ENCODE measurements at places on chromosomes 3 and 15.
A peak's percentile ranks its signal among the peaks of the same experiment; 100 is the strongest.

DNA sequence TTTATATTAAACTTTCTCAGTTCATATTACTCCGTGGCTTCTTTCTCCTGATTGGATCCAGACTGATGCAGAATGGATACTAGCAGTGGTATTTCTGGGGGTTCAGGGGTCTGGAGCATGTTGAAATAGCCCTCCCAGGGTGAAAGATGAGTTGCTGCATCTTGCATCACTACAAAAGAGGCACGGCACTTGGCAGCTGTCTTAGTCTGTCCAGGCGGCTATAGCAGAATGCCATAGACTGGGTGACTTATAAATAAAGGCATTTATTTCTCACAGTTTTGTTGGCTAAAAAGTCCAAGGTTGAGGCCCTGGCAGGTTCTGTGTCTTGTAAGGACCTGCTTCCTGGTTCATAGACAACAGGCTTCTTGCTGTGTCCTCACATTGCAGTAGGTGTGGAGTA lies 660 bp upstream of the BCL2L10 start:
- DNase-seq: no peak

- peak; percentile 32 for DNase-seq
Observed at GRCh38 chr15:75455982-75456531, 4.6 kb upstream of the SIN3A start.

GRCh38 chr15:40461958-40462357 lies 8.8 kb upstream of the CHST14 start:
- no peak for DNase-seq

DNA sequence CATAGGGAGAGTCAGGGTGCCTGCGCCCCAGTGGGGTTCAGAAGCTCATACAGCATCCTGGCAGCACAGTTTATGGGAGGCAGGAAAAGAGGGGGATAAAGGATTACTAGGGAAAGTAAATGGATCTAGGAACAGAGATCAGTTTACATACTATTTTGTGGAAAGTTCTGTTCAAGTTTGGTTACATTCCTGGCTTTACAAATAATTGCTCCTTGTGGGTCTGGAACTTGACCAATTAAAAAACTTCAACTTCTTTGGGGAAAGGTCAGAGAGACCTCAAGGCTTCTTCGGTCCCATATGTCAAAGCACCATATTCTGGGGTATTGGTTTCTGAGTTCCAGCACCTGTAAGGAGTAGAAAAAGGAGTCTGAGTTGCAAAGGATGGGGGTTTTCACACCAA lies 64.1 kb downstream of the ZDHHC19 start:
- no peak for DNase-seq

- DNase-seq: no peak
Observed at GRCh38 chr15:67101911-67102598, 36.7 kb downstream of the SMAD3 start.

- no peak for DNase-seq
Observed at GRCh38 chr3:106401666-106402490, 533.1 kb upstream of the CBLB start.

- DNase-seq: peak; percentile 28
Observed at GRCh38 chr15:52331490-52332240, 36.1 kb upstream of the MYO5C start.

DNA sequence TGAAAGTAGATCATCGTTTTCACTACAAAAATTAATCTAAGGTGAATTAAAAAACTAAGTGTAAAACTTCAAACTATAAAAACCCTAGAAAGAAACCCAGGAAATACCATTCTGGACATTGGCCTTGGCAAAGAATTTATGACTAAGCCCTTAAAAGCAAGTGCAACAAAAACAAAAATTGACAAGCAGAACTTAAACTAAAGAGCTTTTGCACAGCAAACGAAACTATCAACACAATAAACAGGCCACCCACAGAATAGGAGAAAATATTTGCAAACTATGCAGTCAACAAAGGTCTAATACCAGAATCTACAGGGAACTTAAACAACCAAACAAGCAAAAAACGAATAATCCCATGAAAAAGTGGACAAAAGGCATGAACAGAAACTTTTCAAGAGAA lies 302.0 kb downstream of the CHST2 start:
- no peak for DNase-seq

DNA sequence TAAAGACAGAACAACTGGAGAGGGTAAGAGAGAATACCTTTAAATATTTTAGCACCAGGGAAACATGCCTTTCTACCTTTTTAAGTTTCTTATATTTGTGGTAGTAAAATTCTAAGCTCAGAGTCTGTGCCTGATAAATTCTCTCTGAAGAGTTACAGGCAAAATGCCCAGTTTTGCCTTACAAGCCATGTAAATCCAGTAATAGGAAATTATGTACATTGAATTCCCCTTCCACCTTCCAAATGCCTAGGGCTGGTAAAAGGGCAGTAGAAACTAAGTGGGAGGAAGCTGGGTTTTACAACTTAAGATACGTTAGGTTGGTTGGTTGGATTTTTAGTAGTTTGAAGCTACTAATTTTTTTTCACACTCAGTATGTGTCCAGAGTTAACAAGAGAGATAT lies 43.1 kb upstream of the TP63 start:
- no peak for DNase-seq

DNA sequence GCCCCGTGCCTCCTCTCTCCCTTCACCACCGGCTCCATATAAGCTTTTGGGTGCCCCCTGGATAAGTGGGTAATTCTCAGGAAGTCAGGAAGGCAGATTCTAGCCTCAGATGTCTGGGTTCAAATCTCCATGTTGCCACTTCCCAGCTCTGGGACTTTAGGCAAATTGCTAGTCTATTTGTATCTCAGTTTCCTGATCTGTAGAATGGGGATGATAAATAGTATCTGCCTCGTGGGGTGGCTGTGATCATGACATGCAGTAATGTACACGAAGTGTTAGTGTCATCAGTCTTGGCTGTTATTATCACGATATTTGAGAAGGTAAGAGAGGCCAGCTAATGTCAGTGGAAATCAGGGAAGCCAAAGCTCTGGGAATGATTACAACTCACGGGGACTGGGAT lies 43.3 kb downstream of the MUC4 start:
- DNase-seq: no peak

- no peak for DNase-seq
Observed at GRCh38 chr3:155316426-155316825, 22.9 kb upstream of the STRIT1 start.

DNA sequence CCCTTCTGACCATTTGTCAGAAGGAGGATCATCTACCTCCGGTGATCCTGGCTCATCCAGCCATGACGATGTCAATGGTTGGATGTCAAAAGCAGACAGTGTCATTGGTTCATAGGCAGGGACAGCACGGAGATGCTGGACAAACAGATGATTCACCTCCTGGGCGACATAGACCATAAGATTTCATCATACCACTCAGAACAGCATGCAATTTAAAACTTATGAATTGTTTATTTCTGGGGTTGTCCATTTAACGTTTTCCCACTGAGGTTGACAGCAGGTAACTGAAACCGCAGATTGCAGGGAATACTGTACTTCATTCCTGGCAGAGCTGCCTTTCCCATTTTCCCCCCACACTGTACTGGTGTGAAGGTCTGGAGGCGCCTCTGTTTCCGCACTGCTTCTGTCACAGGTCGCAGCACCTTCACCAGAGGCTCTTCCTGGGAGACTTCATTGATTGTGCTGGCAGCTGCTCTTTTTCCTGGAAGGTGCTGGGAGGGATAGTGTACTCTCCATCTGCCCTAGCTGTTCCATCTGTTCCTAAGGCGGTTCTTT lies 32.5 kb upstream of the TMOD3 start:
- no peak for DNase-seq

DNA sequence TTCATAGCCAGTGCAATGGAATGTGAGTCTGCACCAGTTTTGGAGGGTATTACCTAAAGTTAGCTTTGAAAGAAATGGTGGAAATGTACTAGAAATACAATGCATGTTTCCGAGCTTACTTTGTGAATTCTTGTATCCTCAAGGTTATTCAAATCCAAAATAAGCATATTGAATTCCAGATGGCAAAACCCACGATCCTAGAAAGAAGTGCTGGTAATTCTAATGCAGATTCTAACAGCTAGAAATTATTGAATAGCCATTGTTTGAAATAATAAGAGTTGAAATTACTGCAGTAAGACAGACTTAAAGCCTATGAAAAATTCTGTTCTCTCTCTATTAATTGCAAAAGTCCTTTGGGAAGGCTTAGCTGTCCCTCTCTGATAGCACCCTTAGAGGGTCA lies 258.4 kb downstream of the CHL1 start:
- no peak for DNase-seq

DNA sequence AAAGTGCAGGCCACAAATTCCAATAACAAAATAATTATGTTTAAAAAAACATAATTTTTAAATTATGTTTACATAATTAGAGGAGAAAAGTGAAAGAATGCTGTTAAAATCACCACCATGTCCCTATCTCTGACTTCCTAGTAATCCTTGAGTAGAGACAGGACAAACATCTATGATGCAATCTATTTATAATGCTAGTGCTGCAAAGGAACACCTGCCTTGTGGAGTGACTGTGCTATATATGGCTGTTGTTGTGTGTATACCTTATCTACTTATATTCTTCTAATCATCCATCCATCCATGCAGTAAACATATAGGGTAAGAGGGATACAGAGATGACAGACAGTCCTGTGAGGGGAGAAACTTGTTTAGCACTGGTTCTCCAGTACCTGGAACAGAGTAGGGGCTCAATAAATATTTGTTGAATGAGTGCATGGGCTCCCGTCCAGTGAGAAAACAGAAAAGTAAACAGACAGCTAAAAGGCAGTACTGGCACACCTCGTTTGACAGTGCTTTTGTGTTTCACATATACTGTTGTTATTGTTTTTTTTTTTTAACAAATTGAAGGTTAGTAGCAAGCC lies 229.3 kb upstream of the UBE2E1 start:
- DNase-seq: no peak

DNA sequence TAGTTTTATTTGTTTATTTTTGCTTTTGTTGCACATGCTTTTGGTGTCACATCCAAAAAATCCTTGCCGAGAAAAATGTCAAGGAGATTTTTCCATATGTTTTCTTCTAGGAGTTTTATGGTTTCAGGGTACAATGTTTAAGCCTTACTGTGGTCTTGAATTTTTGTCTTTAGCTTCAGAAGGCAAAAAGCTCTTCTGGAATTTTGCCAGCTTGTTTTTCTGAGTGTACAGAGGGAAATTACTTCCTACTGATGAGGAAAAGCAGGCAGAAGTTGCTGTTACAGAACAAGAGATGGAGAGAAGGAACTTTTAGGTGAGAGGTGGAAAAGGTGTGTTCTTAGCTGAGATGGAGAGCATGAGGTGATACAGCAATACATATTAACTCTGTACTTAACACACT lies 59.6 kb downstream of the UBE2E2 start:
- no peak for DNase-seq

DNA sequence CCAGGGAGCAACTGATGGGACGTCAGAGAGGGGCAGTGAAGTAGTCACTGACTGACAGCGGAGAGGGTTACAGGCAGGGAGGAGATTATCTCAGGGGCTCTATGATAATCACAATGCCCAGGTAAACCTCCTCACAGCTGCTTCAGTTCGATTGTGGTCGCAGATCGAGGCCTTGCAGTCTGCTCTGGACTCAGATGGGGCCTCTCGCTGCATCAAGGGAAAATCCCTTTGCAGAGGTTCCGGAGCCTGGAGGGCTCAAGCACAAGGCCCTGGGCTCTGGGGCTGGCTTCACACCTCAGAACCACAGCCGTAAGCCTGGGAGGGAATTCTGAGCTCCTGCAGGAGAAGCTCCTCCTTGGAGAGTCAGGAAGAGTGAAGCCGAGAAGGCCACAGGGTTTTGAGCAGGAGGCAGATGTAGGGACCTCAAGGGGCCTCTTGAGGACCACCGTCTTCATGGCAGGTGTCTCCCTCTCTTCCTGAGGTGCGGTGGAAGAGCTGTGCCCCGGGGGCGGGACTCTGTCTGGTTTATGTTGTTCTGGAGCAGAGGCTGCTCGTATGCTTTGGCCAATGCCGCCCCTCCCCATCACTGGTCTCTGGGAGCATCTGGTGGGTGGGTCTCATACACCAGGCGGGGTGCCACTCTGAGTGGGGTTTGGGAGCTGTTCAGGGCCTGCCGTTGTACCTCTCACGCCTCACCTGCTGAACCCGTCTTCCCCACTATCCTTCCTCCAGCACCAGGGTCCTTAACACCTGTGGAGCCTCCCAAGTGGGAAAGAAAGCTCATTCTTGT lies 19.5 kb upstream of the SNRPA1 start:
- DNase-seq: no peak

- no peak for DNase-seq
Observed at GRCh38 chr3:72311425-72311824, 526.5 kb upstream of the PROK2 start.

GRCh38 chr15:81007428-81008064 lies 6.8 kb downstream of the TLNRD1 start:
- no peak for DNase-seq

- DNase-seq: no peak
Observed at GRCh38 chr15:38809621-38810020, 245.0 kb upstream of the RASGRP1 start.

GRCh38 chr3:115552007-115552406 lies 71.3 kb upstream of the GAP43 start:
- DNase-seq: no peak

- no peak for DNase-seq
Observed at GRCh38 chr3:15382405-15382923, 44.9 kb downstream of the METTL6 start.

DNA sequence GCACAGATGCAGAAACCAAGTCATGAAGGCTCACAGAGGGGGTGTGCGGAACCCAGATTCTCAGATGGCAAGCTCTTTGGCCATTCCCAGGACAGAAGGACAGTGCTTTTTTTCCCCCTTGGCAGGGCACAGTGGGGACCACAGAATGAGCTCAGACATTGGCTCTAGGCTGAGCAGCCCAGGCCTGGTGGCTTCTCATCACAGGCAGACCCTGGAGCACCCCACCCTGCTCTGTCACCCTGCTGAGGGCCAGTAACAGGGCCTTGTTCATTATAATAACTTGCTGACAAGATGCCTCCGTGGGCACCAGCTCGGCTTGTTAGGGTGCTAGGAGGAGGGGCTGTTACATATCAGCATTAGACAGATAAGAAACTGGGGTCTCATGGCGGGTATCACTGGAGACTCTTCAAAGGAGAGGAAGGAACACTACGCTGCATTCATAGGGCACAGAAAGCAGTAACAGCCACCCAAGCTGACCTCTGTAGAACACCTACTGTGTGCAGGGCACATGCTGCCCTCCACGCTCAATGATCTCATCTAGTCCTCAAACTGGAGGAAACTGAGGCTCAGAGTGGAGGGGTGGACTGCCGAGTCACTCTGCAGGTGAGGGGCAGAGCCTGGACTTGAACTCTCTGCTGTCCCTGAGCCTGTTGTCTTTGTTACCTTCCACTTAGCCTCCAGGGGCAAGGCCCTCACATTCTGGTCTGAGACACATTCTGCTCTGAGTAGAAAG lies 69.9 kb upstream of the SEC13 start:
- DNase-seq: no peak

Measured in AG08396 (cell line).